SIG-M5 (cell line): ENCODE measurements at places on chromosomes 5 and 9.

DNA sequence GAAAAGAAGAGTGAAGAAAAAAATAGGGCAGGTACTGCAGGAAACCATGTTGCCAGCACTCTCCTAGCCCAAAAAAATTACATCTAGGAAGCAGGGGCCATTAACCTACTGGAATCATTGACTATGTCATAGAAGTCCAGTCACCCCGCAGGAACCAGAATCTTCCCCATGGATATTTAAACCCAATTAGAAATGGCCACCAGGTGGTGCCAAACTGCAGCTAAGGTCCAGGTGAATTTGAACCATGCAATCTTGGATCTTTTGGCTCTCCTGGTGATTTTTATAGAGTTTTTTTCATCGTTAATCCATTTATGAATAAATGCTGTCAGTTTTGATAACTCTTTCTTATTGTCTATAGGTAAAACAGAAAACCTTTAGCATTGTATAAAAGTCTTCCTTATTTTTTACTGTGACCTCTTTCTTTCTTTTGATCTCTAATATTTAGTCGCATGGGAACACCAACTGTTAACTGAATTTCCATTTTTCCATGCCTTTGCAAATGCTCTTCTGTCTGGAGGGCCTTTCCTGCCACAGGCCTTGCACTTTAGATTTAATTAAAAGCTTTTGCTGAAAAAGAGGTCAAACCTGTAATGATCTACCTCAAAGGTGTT is 147.5 kb upstream of the FGF10 start:
- DNase-seq, result no peak

GRCh38 chr9:91102269-91102668 is 259.4 kb downstream of the AUH start:
- DNase-seq, result no peak

GRCh38 chr5:154989626-154990025 is 23.9 kb upstream of the KIF4B start:
- no peak for DNase-seq

DNA sequence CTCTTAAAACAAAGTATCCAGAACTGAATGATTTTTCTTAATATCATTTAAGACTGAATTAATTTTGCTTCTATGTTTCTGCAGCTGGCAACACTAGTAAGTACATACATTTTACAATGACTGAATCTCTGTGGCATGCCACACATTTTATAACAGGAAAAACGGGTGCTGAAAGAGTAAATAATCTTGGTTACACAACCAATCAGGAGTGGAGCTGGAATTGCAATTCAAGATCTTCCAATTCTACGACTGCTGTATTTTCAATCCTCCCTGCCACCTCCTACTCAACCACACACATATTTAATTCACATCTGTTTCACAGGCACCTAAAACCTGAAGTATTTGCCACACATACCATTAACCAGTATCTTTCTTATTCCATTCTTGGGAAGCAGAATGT is 52.7 kb upstream of the NR5A1 start:
- no peak for DNase-seq

- DNase-seq, result no peak
These were observed 41.6 kb upstream of the PPP2CA start for GRCh38 chr5:134267366-134268018.

DNA sequence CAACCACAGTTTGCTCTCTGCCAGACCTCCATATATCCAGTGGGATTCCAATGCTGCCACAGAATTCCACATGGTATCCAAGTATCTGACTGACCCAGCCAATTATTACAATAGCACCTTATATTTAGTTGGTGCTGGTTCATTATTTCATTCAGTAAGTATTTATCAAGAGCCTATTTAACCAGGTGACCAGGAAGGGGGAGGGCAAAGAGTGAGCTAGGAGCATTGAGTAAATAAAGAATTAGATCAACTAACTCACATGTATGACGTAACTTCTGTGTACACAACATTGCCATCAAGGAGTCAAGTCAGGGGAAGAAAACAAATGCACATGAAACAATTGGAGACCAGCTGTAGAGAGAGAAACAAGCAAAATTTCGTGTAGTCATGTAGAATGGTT is 207.1 kb upstream of the PAPPA start:
- no peak for DNase-seq

DNA sequence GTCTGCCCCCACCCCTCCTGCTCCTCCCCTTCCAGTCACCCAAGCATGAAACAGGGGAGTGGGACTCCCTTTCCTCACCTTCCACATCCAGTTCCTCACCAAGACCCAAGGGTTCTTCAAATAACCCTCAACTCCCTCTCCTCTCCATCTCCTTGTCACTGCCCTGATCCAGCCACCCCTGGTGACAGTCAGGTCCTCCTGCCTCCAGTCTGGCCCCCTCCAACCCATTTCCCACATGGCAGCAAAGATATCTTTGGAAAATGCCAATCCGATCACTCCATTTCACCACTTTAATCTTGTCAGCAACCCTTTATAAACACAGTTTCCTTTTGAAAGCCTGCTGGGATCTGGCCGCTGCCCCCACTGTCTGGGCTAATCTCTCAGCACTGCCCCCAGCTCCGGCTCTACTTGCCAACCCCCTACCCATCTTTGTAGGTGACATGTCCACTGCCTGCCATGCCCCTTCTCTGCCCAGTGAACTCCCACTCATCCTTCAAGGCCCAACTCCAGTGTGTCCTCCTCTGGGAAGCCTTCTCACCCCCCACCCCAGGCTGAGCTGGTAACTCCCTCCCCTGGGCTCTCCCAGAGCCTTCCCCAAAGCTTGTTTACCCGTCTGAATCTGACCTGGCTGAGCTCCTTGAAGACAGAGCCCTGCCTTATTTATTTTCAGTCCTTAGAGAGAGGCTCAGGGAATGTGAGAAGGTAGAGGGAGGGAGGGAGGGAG is 781 bp upstream of the MYOZ3 start:
- DNase-seq, result no peak

- DNase-seq, result no peak
These were observed 140.2 kb downstream of the ALDH1A1 start for GRCh38 chr9:72812559-72813111.

- no peak for DNase-seq
These were observed 213.1 kb downstream of the RFK start for GRCh38 chr9:76181020-76181641.

GRCh38 chr5:121226765-121227164 is 624.9 kb upstream of the FTMT start:
- DNase-seq, result no peak

GRCh38 chr9:124032247-124032646 is 20.7 kb downstream of the LHX2 start:
- no peak for DNase-seq

DNA sequence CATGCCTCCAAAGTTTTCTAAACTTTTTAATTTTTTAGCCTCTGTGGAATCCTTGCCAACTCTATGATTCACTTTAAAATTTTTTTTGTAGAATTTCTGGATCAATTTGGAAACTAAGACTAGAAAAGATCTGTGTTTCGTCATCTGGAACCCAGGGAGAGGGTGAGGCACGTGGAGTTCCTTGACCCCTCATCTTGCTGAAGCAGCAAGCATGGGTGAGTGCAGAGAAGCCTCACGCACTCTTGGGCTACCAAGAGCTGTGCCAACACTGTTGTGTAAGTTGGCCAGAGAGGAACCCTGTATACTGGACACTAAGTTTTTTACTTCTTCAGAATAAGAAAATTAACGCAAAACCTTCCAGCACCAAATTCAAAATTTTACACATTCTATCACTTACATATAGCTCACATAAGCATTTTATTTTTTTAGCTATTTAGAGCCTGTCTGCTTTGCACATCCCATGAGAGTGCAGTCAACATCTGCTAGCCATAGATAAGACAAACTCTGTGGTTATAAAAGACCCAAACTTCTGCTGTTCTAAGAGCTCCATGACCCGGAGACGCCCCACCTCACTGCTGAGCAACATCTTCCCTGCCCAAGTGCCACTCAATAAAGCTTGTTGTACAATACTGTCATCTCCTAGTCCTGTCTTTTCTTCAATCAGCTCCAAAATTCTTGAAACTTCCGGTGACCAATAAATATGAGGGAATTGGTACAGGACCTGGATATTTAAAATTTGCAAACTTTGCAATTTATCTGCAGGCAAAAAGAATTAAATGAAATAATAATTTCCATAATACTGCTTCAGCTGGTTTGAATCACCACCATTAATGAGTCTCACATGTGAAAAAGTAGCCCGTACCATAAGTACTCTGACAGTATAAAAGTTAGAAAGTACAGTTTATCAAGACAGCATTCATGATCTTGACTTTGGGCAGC is 69.7 kb upstream of the ADCY2 start:
- DNase-seq, result no peak

- no peak for DNase-seq
These were observed 41.3 kb upstream of the OLFM1 start for GRCh38 chr9:135045928-135046738.

DNA sequence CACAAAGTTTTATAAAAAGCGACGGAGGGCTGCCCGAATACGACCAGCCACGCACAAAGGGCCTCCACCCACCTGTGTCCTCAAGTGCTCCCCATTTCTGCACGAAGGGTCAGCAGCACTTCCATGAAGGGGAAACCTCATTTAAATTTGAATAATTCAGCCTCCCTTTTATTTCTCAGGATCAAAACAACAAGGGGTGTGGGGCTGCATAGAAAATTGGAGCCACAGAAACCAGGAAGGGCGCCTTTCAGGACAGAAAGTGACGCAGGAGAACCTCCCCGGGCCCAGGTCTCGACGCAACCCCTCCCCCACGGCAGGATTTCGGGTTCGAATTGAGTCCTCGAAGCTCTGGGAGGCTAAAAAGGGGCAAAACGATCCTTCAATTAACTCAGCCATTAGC is 2.1 kb downstream of the NRARP start:
- DNase-seq, result no peak

GRCh38 chr9:17938035-17938655 is 359.3 kb downstream of the SH3GL2 start:
- DNase-seq, result no peak

- DNase-seq, result no peak
These were observed 700.5 kb upstream of the ZNF608 start for GRCh38 chr5:125446986-125447385.

DNA sequence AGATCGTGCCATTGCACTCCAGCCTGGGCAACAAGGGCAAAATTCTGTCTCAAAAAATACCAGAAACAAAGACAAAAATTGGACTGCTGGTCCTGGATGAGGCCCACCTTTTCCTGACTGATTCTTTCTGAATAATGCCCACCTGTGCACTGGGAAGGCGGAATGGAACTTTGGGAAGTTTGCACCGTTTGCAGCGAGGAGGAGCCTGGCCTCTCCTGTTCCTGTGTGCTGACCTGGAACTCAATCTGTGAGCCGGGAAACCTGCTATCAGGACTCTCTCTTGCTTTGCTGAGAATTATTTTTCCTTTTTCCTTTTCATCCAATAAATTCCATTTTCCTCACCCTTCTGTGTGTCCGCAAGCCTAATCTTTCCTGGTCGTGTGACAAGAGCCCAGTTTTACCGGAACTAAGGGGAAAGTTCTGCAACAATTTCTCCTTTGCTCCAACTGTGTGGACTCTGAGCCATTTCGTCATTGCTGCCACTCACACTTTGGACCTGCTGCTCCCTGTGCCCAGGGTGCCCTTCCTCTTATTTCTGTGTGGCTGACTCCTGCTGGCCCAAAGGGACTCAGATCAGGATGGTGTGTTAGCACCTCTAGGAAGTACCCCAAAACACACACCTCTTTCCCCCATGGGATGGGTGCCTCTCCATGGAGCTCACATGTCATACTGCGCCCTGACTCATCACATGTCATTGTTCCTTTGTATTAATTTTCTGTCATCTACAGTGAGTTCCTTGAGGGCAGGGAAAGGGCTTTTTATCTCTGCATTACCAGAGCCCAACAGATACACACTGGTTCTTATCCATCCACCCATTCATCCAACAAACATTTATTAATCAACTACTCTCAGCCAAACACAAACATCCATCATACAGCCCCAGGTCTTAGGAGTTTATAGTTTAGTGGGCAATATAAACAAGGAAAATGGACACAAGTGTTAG is 4.7 kb upstream of the GLRX start:
- no peak for DNase-seq

DNA sequence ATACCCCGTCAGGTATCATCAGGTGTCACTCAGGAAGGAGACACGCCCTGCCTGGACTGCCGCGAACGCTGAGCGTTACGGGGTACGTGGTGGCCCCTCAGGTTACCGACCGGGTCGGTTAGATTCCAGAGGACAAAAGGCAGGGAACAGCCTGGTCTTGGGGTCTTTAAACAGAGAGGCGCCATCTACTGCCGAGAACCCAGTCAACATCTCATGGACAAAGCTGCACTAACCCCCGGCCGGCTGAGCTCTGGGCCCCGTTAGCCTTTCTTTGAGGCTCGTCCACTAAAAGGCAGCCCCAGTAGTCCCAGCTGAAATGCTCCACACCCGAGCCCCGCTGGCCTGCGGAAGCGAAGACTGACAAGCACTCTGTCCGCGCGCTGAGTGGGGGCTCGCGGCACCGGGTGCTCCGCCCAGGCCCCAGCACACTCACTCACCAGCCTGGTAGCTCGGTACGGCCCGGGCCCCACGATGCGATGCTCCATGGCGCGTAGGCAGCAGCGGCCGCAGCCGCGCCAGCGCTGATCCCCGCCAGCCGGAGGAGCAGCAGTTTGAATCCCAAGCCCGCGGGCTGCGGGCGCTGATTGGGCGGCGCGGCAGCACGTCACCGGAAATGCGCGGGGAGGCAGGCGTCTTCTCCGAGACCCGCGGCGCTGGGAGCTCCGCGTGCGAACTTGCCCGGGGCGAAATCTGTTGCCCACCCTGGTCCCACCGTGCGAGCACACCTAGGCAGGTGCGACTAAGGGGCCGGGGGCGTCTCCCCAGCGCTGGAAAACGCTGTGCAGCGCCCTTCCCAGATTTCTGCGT is at the start of gene DEPDC1B:
Gene DEPDC1B, minus strand, starts transcription at position 558 of the 807 bp plus-strand sequence. Its CDS starts 73 bp downstream, at position 485.
- DNase-seq, result peak; percentile 64
